ENCODE measurements at places on chromosomes 5 and 9.

DNA sequence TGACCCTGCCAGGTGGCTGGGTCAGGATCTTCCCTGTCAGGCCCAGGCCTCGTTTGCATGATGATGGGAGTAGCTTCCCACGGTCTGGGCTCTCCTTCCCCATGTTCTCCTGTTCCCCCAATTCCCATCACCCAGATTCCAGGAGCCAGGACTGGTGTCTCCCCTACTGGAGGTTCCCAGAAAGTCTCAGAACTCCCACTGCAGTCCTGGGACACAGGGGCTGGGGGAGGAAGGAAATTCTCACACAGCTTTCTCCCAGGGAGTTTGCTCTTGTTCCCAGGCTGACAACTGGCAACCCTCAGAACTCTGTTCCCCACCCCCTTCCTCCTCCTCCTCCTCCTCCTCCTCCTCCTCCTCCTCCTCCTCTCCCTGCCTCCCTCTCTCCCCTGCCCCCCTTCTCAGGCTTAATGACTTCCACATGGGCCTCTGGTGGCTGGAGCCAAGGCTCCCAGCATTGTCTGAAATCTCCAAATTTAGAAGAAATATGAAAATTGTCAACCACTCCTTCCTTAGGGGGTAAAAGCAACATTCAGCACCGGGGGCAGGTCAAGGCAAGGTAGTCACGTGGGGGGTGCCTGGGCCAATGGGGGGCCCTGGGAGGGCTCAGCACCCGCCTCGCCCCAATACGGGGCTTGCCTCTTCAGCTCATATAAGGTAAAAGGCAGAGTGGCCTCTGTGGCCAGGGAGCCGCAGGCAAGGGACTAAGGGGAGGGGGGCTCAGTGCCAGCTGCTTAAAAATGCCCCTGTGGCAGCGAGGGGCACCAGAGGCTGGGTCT is 27.3 kb upstream of the IL17B start:
- DNase-seq: no peak

- DNase-seq: no peak
Measured at GRCh38 chr9:122097679-122098315, 4.7 kb upstream of the TTLL11 start.

DNA sequence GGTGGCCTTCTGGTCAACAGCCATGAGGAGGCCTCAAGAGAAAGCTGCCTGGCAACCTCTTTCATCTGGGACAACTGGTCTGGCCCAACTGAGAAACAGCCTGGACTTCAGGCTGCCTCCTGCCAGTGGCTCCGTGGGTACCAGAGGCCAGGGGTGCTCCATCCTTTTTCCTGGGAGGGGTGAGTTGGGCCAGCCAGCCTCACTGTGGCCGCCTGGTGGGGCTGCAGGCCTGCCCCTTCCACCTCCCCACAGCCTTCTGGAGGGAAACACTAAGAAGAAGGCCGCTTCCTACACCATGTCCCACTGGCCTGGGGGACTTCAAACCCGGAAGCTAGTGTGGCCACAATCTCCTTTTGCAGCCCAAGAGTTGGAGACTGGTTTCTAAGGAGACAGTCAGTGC is 13.8 kb upstream of the NKD2 start:
- no peak for DNase-seq

DNA sequence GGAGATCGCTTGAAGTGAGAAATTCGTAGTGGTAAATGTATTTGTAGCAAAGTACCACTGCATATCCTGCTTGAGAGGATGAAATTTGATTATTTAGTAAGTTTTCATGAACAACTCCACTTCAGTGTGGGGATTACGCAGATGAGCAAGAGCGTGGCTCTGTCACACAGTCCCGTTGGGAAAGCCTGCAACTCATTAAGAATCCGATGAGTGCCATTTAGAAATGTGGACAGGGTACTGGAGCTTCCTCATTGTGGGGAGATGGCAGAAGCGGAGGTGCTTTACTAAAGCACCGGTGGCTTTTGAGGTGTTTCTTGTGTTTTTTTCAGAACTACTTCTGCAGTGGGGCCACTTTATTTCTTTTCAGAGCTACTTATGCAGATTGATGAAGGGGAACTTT is 1.4 kb downstream of the TJP2 start:
- no peak for DNase-seq

- no peak for DNase-seq
Measured at GRCh38 chr5:98517560-98518366, 255.7 kb upstream of the RGMB start.

DNA sequence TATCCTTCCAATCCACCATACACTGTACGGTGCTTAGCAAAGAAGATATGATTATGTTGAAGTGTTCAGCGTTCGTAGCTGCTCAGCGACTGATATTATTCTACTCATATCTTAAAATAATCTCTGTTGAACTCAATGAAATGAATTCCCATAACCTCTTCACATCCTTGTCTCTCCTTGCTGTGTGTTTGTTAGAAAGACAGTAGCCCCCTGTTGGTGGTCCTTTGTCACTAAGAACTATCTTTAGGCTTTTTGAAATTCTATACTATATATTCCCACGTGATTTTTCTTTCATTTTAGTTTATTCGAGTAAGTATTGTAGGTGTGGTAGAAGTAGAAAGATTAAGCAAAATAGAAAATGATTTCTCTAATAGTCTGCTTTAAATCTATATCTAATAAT is 762.8 kb upstream of the WWC1 start:
- no peak for DNase-seq

DNA sequence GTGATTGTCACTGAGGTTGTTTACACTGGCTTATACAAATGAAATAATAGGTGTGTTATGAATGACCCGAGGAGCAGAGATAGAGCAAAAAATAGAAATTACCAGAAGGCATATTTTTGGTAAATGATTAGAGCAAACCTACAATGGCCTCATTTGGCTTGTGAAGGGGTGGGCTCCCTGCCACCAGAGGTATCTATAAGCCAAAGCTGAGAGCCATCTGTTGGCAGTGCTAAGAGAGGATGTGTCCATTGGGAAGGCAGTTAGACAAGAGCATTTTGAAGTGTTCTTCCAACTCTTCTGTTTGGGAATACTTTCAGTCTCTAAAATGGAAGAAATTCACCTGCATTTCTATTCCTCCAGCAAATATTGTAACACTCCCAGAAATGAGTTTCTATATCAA is 10.6 kb downstream of the NIPAL4 start:
- no peak for DNase-seq

GRCh38 chr5:89471541-89471940 is 588.6 kb upstream of the MEF2C start:
- no peak for DNase-seq

- no peak for DNase-seq
Measured at GRCh38 chr9:30982301-30982700, 1402.1 kb upstream of the ACO1 start.

DNA sequence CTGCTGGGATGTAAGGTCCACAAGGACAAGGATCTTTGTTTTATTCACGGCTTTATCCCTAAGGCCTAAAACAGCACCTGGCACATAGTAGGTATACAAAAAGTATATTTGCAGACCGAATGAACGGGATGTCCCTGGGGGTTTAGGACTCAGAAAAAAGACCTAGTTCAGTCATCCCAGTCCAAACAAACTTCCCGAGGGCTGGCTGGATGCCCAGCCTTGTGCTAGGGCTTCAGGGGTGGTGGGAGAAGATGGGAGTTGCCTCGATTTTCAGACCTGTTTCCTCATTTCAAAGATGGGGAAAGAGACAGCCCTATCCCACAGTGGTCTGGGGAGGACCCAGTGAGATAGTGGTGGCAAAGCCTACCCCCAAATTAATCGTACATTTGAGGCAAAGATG is 3.0 kb upstream of the PROB1 start:
- no peak for DNase-seq

DNA sequence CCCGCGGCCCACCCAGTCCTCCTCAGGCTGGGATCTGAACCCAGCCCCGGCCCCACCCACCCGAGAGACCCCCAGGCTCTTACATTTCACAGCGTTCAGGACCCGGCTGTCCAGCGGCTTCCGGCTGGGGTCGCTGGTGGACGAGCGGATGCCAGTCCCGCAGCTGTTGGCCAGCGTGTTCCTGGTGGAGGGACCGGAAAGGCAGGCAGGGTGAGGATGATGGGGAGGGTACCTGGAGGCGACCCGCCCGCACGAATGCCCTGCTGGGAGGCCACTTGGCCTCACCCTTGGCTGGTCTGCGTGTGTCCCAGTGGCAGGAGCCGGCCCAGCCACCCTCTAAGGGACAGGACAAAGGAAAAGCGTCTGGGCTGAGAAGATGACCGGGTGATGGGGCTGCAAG is 51.9 kb upstream of the UBAC1 start:
- DNase-seq: no peak

DNA sequence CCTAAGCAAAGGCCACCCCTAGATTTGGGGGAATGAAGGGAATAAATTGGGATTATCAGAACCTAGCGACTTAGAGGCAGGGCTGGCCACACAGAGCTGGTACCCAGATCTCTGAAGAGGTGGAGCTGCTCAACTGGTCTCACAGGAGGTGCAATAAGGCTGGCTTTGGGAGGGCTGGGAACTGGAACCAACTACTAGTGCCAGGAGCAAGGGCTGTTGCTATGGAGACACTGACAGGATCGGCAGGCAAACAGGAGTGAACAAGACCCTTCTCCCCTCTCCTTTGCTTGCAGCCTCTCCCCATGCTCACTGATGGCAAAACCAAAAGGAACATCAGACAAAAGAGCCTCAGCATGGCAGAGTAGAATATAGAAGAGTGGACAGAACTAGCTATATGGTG is 17.0 kb upstream of the WHRN start:
- no peak for DNase-seq

GRCh38 chr9:37127018-37127417 is 6.6 kb downstream of the ZCCHC7 start:
- DNase-seq: no peak

DNA sequence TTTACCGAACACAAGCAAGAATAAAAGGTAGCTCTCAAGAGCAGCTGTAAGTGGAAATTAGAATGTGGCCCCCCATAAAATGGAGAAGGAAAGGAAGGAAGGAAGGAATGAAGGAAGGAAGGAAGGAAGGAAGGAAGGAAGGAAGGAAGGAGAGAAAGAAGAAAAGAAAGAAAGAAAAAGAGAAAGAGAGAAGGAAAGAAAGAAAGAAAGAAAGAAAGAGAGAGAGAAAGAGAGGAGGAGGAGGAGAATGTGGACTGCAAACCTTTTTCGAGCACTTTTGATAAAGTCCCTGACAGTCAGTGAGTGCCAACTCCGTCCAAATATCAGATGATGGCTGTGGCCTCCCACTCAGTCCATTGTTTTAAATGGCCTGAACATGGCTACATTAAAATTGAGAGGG is 53.8 kb upstream of the SNX2 start:
- DNase-seq: no peak

GRCh38 chr9:77087506-77087905 is 68.1 kb downstream of the FOXB2 start:
- no peak for DNase-seq

DNA sequence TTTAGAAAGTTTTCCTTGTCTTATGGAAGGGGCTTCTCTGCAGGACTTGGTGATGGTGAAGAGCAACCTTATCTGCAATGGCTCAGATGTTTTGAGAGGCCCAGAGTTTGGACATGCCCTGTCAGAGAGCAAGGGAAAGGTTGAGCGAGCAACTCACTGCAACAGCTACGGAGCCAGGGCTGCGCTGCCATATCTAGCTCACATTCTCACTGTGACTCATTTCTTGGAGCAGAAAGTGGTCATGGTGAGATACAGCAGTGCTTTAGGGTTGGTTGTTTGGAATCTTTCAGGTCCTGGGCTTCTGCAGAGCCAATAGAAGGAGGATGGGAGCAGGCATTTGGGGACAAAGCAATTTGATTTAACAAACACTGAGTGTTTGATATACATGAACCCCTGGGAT is 12.3 kb downstream of the GLRA1 start:
- DNase-seq: no peak

DNA sequence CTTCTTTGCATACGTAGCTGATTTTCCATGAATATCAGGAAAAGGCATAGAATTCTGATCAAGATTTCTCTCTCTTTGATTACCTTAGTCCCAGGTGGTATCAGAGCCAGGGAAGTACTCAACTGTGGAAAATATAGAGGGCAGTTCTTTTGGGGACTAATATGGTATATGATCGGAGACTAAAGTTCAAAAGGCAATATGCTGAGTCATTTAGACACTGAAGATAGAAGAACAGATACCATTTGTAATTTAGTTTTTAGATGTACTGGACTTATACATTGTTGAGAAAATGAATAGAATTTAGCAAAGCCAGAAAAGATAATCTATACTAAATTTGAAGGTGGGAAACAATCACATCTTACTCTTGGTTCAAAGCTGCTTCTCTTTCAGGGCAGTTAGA is 5.1 kb downstream of the PCDHB3 start:
- no peak for DNase-seq

- no peak for DNase-seq
Measured at GRCh38 chr5:133485468-133485867, 126.9 kb downstream of the FSTL4 start.

DNA sequence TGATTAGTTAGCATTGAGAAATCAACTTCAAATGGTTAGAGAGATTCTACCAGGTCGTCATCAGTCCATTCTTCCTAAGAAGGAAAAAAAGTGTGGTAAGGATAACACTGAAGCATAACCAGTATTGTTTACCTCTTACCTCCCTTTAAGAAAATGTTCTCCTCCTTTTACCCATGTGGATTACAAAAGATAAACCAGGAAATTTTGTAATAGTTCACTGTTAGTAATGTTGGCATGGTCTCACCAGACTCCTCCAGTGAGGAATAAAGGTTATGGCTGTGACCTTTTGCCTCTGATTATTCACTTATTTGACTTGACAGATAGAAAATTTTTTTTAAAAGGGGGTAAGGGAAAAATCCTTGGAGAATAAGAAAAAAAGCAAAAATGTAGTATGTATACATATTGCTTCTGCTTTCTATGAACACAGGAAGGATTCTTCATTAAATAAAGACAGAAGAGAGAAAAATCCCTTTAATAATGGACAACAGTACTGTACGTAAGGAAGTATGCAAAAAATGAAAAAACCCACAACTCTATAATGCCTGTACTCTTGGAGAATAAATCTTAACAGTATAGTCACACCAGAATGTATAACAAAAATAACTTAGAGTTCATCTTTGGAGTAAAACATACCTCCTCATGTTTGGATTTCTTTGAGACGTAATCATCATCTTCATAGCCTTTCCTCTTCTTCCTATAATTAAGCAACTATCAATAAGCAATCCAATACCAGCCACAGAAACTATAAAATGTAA is 18.1 kb downstream of the CCNH start:
- no peak for DNase-seq

GRCh38 chr9:108933231-108933717 is 650 bp downstream of the ELP1 start:
- DNase-seq: no peak

DNA sequence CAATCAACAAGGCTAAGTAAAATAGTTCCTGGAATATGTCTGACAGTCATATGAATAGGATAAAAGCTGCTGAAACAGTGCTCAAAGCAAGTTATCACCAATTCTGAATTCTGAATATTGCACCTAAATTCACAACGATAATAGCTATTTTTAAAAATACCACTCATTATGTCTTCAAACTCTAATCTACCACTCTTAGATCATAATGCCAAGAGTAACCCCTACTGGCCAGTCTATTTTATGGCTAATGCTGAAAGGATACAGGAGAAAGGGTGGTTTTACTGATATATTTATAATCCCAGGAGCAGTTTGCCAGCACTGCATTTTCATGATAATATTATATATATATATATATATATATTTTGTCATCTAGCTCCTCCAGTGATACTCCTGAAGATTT is 232.8 kb downstream of the PDE4D start:
- no peak for DNase-seq

GRCh38 chr9:115240676-115241075 is 122.7 kb upstream of the TNC start:
- no peak for DNase-seq

GRCh38 chr9:123550797-123551196 is 194.8 kb downstream of the CRB2 start:
- DNase-seq: no peak

GRCh38 chr9:102047549-102047948 is 309.1 kb upstream of the GRIN3A start:
- no peak for DNase-seq

All from stimulated activated CD4-positive, alpha-beta T cell treated with anti-CD3 and anti-CD28 coated beads, Interleukin-12 subunit alpha, Interleukin-12 subunit beta, amount 100 ng/mL, for 24 hours (primary cell).